ENCODE measurements at places on chromosomes 2 and 18.
A peak's percentile ranks its signal among the peaks of the same experiment; 100 is the strongest.

- no peak for DNase-seq
These were observed 70.7 kb downstream of the SPOPL start for GRCh38 chr2:138572318-138572717.

DNA sequence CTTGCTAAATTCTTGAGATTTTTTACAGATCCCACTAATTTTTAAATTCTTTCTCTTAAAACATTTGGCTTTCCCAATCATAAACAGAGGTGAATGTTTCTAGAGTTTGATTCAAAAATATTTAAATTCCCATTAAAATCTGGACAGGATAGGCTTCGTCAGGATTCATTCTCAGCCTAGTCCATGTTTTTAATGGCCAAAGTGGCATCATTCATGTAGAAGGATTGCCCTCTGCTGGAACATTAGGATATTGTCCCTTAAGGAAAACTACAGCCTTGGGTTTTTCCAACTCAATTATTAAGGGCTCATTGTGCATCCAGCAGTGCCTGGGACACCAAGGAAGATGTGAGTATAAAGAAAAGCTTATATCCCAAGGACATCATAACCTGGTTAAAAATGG, 71.7 kb downstream of the TPGS2 start:
- no peak for DNase-seq

DNA sequence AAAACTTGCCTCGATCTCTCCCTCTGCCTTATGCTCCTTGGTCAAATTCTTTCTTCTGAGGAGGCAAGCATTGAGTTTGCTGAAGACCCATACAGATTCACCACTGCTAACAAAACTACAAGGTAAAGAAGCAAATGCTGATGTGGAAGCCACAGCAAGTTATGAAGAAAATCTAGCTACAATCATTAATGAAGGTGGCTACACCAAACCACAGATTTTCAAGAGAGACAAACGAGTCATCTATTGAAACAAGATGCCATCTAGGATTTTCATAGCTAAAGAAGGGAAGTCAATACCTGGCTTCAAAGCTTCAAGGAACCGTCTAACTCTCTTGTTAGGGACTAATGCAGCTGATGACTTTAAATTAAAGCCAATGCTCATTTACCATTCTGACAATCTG, 203.2 kb downstream of the METTL4 start:
- DNase-seq: no peak

DNA sequence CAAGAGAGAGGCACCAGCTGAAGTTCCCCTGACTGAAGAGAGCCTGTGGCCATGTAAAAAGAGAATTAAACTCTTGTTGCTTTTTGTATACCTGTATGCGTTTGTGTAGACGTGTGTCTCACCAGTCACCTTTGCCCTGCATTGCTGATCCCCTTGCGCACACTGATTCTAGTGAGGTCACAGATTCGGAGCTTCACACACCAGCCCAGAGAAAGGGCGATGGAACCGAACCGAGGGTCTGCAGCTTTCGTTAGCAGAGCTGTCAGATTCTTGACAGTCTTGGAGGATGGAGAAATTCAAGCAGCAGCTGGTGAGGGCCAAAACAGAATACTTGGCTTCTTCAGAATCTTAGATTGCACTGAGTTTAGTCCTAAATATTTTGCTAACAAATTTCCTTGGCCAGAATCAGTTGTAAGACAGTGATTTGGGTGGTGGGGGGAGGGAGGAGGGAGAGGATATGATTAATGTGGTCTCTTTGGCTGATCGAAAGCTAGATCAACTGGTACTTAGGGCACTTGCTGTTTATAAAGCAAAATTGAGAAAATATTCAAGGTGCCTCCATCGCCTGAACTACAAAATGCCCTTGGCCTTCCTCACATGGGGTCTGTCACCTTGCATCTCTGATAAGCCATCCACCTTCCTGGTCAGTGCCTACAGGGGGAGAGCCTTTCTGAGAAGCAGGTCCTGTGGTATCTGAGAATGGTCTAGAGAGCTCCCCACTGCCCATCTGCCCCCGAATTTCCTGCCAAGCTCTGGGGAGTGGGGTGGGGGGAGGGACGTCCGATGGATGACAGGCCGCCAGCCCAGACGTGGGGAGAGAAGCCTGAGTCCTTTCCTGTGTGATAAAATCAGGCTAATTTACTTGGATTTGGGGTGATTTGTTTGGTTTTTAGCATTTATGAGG, 123.5 kb downstream of the CABLES1 start:
- no peak for DNase-seq

DNA sequence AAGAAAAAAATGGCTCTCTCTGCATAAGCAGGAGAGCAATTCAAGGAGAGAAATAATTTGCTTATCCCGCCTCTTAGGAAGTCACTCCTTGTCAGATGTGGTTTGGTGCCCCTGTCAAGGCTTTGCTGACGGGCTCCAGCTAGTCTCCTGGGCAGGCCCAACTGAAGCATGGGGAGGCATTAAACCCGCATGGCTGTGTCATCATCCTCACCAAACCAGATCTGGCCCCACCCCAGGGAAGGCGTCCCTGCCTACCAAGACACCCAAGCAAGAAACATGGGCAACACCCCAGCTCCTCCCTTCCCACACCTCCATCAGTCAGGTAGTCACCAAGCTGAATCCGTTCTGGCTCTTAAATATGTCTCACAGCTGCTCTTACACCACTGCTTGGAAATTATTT, 108.0 kb downstream of the SGPP2 start:
- no peak for DNase-seq

DNA sequence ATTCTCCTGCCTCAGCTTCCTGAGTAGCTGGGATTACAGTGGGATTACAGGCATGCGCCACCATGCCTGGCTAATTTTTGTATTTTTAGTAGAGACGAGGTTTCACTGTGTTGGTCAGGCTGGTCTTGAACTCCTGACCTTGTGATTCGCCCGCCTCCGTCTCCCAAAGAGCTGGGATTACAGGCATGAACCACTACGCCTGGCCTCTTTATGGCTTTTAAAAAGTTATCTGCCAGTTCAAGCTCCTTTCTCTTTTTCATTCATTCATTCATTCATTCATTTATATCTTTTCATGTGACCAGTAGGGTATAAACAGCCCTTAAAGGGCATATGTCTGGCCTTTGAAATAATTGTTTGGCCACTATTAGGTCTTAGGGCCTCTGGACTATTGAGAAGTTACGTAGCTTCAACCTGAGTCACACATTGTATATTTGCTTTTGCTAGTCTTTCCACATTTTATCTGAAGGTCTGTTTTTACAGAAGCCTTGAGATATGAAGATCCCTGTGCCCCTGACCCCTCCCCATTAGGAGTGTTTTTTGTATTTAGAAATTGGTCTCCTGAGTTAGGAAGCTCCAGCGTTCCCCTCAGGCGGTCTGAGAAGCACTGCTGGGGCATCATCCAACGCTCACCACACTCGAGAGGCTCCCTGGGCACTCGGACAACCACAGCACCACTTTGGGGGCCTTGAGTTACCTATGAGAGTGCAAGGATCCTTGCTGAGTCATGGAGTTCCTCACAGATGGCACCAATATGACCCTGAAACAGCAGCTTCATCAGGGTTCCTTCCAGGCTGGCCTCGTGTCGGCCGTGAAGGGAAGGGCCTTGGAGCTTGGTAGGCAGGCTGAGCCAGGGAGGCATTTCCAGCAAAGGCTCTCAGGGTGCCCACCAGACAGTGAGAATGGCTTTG, 21.8 kb downstream of the FZD5 start:
- DNase-seq: no peak

GRCh38 chr18:46343931-46344372, 239.8 kb downstream of the HAUS1 start:
- DNase-seq: peak; percentile 63

GRCh38 chr18:63676526-63677323, 15.0 kb upstream of the SERPINB3 start:
- no peak for DNase-seq

- no peak for DNase-seq
These were observed 958 bp downstream of the C2orf92 start for GRCh38 chr2:97670471-97670870.

- no peak for DNase-seq
These were observed 802.9 kb upstream of the ID2 start for GRCh38 chr2:7878786-7879482.

DNA sequence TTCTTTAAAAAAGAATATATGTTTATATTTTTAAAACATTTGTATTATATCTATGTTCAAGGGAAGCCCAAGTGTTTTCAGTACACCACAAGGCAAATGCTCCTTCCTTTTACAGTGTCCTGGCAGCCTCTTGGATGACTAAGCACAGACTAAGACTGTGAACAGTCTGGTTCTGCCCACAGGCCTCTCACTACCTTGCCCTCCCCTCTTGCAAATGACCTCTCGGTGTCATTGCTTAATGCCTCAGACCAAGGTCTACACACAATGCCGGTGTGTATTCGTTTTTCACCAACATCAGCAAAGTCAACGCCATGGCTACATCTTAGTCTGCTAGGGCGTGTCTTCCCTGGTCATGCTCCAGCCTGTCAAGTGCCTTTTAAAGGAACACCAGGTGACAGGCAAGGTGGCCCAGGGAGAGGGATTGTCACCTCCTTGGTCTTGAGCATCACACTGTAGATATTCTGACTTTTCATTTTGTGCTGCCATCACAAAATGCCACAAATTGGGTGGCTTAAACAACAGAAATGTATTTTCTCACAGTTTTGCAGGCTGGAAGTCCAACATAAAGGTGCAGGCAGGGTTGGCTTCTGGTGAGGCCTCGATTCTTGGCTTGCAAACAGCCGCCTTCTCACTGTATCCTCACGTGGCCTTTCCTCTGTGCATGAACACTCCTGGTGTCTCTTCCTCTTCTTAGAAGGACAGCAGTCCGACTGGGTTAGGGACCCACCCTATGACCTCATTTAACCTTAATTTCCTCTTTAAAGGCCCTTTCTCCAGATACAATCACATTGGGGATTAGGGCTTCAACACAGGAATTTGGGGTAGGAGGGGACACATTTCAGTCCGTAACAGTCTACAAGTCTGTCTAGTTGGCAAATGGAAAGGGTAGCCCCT, 266.5 kb downstream of the KLHL29 start:
- DNase-seq: no peak

DNA sequence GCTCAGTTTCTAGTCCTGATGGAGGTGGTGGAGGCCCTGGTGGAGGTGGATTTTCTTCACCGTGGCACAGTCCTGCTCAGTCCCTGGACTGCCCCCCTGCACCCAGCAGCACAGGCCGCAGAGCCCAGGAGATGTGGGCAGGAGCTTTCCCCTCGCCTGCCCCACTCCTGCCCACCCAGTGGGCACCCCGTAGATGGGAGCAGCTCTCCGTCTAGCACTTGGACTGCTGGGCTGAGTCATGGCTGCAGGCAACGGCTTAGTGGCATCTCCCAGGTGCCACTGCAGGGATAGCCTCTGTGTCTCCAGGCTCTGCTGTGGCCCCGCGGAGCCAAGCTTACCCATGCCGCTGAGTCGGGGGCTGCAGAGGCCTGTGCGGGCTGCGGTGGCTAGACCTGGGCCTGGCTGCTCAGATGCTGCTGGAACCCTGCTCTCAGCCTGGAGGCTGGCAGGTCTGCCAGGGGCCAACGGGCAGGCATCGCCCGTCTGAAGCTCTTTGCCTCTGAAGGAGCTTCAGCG, 92.3 kb upstream of the CTDP1 start:
- no peak for DNase-seq

- DNase-seq: no peak
These were observed 190.0 kb downstream of the CYRIA start for GRCh38 chr2:16475586-16475985.

DNA sequence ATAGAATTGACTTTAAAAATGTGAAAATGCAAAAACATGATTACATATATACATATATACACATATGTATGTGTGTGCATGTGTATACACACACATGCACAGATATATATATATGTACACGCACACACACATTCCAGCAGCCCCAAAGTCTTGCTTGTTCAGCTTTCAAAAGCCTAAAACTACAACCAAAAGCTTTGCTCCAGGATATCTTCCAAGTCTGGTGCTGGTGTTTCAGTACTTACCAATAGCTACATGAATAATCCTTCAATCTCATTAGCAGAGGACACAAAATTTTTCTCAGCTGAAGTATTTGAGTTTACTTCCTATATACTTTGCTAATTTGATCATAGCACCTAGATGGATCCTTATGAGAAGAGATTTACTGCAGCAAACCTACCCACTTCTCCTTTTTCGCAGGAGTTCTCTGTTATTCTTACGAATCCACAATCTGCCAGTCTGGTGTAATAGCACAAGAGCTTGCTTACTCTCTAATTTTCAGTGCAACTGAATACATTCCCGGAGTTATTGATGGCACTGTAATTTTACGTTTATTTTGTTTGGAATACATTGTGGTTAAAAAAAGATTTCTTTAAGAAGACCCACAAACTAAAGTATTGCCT, 553.3 kb downstream of the ARHGAP15 start:
- DNase-seq: no peak

- no peak for DNase-seq
These were observed 102.3 kb downstream of the ZBTB7C start for GRCh38 chr18:48306838-48307237.

GRCh38 chr2:48719480-48720177, 35.9 kb downstream of the LHCGR start:
- no peak for DNase-seq

DNA sequence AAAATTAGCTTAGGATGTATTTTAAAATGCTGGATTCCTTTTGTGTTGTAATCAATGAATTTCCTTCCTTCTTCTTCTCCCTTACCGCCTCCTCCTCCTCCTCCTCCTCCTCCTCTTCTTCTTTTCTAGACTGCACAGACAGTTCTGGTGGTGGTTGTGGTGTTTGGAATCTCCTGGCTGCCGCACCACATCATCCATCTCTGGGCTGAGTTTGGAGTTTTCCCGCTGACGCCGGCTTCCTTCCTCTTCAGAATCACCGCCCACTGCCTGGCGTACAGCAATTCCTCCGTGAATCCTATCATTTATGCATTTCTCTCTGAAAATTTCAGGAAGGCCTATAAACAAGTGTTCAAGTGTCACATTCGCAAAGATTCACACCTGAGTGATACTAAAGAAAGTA, 18.8 kb downstream of the GALR1 start:
- DNase-seq: no peak

DNA sequence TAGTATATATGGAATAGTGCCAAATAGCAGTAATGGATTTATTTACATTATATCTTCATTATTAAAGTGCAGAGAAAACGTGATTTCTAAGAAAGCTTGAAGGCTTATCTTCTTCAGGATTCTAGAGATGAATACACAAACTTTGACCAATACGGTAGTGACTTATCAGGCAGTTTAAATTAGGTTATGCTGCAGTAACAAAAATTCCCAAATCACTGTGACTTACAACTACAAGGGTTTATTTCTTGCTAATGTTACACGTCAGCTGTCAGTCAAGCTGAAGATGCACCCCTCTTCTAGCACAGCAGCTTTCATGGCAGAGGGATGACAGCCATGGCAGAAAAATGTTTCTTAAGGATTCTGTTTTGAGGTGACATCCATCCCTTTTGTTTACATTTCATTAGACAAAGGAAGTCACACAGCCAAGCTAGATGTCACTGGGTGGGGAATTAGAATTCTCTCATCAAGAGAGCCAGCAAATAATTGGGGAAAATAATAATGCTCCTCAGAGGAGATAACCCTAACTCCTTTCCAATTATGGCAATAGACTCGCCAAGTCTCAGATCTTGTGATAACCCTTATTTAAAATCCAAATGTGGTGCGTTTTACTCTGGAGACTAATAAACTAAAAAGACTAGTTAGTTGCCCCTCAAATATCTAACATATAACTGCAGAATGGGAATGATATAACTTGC, 268.3 kb upstream of the CYP26B1 start:
- no peak for DNase-seq

GRCh38 chr18:63878925-63879324, 8.6 kb upstream of the SERPINB2 start:
- DNase-seq: no peak
